Mammary epithelial cell (primary cell): ENCODE measurements at places on chromosomes 1 and 21. TPM values are rescaled to one million over a fixed set of nuclear protein-coding genes. Genes with fewer than 3 reads are reported as not detected.

GPR25 gene
- total RNA-seq: not detected

C1orf87 gene
- total RNA-seq: not detected

CELA3B gene
- total RNA-seq: not detected in 2 replicates

RAB7B gene
- total RNA-seq: 3.6 and 23.5 TPM in 2 replicates
